ENCODE measurements at places on chromosomes 1 and 21. TPM values are rescaled to one million over a fixed set of nuclear protein-coding genes. Genes with fewer than 3 reads are reported as not detected.

The XCL1 gene
- not detected for total RNA-seq

The TRIM63 gene
- total RNA-seq, result not detected

- no peak for DNase-seq
Measured at GRCh38 chr1:221310180-221310579, 430.9 kb downstream of the HLX start.

The F5 gene
- 0.54 TPM for total RNA-seq

- peak; percentile 75 for DNase-seq
Measured at GRCh38 chr1:31937300-31938183, 626 bp downstream of the PTP4A2 start.

DNA sequence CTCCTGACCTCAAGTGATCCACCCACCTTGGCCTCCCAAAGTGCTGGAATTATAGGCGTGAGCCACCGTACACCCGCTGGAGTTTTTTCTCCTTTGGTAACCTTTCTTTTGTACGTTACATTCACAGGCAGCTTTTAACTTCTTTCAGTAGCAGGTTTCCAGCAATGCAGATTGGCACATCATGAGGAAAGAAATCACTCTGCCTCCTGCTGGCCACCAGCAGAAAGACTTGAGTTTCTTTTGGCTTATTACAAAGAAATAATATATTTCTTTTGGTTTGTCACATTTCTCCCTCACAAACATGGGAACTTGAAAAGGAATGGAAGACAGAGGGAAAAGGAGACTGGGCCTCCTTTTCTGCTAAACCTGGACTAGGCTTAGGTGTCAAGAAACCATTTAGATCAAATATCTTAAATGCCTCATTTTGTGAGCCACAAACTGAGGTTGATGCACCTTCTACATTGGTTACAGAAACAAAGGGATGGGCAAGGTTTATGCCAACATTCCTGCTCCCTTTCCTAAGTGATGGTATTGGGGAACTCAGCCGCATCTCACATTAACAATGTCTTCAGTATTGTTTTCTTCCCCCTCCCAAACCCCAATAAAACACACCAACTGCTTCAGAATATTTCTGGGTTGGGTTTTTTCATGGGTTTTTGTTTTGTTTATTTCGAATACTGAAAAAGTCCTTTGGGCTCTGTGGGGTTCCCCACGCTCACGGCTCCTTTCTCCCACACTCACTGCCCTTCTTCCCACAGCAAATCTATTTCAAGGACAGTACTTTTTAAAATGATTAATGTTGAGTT, 7.7 kb downstream of the ENSA start:
- peak; percentile 63 for DNase-seq

- peak; percentile 79 for DNase-seq
Measured at GRCh38 chr21:31873696-31874599, 1.1 kb downstream of the HUNK start.

DNA sequence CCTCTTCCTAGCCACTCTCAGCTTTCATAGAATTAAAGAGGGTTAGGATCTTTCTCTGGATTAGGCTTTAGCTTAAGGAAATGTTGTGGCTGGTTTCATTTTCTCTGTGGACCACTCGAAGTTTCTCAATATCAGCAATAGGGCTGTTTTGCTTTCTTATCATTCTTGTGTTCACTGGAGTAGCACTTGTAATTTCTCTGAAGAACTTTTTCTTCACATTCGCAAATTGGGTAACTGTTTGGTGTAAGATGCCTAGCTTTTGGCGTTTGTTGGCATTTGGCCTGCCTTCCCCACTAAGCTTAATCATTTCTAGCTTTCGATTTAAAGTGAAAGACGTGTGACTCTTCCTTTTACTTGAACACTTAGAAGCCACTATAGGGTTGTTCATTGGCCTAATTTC, 210.8 kb upstream of the PROX1 start:
- no peak for DNase-seq

The KRTAP19-3 gene
- total RNA-seq, result not detected

GRCh38 chr21:14916676-14917141, 148.1 kb downstream of the NRIP1 start:
- no peak for DNase-seq

The NOS1AP gene
- total RNA-seq, result 14.4 TPM

DNA sequence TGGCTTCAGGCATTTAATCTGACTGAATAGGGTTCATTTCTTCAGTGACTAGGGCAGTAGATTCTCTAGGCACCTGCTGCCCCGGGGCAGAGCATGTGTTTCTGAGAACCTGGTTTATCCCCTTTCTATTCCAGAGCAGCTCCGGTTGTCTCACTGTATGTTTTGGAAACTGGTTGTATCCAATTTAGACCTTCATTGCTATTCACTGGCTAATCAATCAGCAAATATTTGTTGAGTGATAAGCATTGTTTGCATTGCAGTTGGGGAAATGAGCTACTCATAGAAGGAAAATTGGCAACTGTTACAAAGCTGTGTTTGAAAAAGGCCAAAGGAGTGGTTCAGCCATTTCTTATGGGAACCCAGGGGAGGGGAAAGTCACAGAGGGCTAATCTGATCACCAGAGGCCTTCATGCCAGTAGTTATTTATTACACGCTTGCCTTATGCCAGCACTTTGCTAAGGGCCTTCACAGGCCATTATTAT, 2.9 kb downstream of the QSOX1 start:
- DNase-seq, result peak; percentile 69

The NHLH1 gene
- total RNA-seq, result 0.12 TPM

- DNase-seq, result no peak
Measured at GRCh38 chr1:8025671-8026144, 401 bp downstream of the ERRFI1 start.

DNA sequence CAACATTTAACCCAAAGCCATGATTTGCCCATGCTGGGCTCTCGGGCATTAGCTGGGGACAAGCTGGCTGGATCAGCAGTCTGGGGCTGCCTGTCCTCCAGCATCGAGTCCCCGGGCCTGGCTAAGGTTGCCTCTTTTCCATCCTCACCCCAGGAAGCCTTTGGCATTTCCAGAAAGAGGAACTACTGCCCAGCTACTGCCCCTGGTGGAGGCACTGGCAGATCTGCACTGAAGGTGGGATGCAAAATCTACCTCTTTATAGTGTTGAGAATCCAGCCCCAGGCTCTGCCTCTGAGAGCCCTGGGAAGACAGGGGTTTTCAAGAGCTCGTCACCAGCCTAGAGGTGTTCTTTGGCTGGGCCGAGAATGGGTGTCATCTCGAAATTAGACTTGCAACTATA, 635.9 kb downstream of the MATN1 start:
- no peak for DNase-seq

The C1QC gene
- total RNA-seq, result 80.9 TPM

- DNase-seq, result peak; percentile 22
Measured at GRCh38 chr1:63523738-63524137, 413 bp downstream of the EFCAB7 start.

DNA sequence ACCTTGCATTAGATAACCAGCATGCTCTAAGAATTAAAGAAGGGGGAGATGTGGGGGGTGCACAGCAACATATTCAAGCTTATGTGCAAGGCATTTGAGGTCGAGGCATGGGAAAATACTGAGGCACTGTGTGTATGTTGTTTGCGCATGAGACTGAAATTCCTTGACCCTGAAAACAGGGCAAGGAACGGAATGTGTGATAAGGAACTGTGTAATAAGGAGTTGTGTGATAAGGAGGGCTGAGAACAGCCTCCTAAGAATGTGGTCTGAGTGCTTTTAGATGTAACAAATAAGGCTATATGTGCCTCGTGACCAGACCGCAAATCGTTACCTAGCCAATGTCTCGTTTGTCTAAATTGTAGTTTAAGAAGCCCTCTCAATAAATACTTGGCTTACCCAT, 26.5 kb upstream of the ITLN1 start:
- DNase-seq, result no peak

DNA sequence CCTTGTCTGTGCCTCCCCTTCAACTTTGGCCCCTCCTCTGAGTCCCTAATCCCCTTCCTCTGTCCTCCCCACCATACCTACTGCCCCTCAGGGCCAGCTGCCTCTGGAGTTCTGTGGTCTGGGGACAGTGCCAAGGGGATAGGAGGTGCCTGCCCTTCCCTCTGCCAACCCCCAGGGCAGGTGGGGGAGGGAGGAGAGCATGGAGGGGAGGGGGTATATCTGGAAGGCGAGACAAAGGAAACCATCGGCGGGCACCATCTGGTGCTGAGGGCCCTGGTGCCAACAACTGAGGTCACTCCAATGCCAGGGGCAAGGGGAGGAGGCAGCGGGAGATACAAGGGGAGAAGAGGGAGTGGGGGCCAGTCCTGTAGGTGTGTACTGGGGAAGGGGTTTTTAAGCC, 9.6 kb downstream of the RAB25 start:
- DNase-seq, result no peak

DNA sequence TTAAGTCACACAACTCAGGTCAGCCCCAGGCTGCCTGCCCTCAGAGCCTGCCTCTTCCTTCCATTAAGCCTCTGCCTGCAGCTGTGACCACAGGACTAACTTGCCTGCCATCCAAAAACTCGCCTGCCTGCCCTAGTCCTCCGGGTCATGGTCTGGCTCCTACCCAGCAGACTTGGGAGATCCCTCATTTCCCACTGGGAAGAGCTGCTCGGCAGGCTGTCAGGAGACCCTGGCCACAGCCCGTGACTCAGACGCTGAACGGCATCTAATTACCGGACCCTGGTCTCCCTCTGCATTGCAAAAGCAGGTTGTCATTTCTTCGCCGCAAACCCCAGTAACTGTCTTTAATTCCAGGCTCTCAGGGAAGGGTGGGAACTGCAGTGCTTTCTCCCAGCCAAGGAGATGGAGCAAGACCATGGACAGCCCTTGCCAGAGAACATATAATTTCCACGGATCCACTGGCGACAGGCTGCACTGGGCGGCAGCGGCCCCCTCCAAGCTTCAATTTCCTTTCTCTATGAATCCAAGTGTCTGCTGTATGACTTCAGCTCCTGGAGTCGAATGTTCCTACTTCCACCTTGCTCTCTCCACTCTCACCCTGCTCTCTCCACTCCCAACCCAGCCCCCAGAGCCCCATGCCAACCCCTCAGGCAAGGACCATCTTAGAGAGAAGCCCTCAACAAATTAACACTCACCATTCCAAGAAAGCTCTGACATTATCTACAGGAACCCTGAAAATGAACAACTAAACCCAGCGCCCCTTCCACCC, 20.4 kb downstream of the OLFML2B start:
- DNase-seq, result no peak

The SPOCD1 gene
- 0.59 TPM for total RNA-seq

DNA sequence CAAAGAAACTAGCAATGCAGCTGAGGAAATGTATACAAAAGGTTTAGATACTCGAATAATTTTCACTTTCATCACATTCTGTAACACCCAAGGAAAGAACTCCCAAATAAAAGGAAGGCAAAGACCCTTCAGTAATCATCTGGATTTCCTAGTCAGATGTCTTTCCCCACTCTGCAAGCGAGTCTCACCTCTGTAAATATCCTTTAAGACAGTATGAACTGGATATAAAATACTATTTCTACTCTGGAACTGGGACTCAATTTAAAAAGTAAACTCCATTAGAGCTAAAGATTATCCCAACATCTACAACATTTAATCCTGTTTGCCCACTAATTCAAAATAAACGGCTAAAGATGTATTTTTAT, 27.0 kb downstream of the C2CD2 start:
- no peak for DNase-seq

DNA sequence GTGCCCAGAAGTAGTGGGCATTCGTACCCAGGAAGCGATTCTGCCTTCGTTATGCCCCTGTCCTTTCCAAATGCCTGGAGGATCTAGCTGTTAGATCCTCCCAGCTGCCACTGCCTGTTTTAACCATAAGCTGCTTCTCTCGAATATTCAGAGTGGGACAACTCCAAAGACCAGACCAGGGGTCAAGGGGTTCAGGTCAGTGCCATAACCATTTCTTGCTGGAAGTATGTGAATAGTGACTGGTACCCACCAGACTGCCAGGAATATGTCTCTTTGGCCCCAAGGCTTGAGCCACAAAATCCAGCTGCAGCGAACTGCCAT, 914 bp upstream of the MTF1 start:
- DNase-seq, result no peak

- DNase-seq, result peak; percentile 83
Measured at GRCh38 chr1:184664042-184664660, 90.5 kb downstream of the EDEM3 start.

The REN gene
- total RNA-seq, result 0.82 TPM

- no peak for DNase-seq
Measured at GRCh38 chr1:214136324-214136919, 144.5 kb upstream of the SMYD2 start.

- no peak for DNase-seq
Measured at GRCh38 chr1:170662561-170663403, 1.1 kb upstream of the PRRX1 start.

The ZC3H12A gene
- 35.4 TPM for total RNA-seq

DNA sequence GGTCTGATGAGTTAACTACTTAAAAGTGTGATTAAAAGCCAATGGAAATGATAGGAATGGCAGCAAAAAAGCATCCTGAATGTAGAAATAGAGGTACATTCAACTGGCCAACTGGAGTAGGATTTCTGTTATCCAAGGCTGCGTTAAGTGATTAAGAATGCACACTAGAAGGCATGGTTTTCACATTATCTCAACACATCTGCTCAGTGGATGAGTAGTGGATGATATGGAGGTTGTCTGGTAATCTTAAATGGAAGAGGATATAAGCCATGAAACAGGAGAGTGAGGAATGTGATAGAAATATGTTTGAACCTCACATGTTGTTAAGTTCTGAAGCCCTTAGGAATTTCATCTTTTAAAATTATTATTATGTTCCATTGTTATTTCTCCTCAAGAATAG, 839.9 kb downstream of the USP25 start:
- DNase-seq, result no peak

The TMIGD3 gene
- 0.42 TPM for total RNA-seq

The DPT gene
- 16.2 TPM for total RNA-seq

GRCh38 chr21:29583424-29583924, 284.8 kb downstream of the BACH1 start:
- no peak for DNase-seq
